ENCODE measurements at places on chromosomes 12 and 14.

DNA sequence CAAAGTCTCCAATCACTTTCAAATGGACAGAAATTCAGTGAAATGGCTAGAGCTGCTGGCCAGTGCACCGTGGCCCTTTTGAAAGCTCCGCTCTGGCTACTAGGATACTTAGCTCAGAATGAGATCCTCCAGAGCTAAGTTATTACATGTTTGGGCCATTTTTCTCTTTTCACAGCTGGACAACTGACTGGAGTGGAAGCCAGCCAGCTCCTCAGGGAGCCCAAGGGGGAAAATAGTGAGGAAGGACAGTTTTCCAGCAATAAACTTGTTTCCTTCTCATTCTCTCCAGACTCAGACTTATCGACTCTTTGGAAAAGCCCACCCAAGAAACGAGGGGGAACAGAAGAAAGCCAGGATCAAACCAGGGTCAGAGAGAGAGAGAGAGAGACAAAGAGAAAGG is 266.0 kb downstream of the KSR2 start:
- DNase-seq: no peak

DNA sequence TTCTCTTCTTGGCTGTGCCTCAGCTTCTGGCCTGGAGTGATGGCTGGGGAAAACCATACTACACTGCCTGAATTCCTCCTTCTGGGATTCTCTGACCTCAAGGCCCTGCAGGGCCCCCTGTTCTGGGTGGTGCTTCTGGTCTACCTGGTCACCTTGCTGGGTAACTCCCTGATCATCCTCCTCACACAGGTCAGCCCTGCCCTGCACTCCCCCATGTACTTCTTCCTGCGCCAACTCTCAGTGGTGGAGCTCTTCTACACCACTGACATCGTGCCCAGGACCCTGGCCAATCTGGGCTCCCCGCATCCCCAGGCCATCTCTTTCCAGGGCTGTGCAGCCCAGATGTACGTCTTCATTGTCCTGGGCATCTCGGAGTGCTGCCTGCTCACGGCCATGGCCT is at the start of gene OR10P1:
TSS of gene OR10P1 (plus strand) at position 40 of the 400 bp plus-strand sequence. CDS start at position 40, 0 bp downstream.
- no peak for DNase-seq

- no peak for DNase-seq
Measured at GRCh38 chr14:44396226-44396625, 110.9 kb downstream of the FSCB start.

GRCh38 chr12:51122844-51123243 is 39.4 kb upstream of the CSRNP2 start:
- DNase-seq: no peak

- DNase-seq: peak; percentile 73
Measured at GRCh38 chr12:50537538-50537919, 32.7 kb downstream of the DIP2B start.

DNA sequence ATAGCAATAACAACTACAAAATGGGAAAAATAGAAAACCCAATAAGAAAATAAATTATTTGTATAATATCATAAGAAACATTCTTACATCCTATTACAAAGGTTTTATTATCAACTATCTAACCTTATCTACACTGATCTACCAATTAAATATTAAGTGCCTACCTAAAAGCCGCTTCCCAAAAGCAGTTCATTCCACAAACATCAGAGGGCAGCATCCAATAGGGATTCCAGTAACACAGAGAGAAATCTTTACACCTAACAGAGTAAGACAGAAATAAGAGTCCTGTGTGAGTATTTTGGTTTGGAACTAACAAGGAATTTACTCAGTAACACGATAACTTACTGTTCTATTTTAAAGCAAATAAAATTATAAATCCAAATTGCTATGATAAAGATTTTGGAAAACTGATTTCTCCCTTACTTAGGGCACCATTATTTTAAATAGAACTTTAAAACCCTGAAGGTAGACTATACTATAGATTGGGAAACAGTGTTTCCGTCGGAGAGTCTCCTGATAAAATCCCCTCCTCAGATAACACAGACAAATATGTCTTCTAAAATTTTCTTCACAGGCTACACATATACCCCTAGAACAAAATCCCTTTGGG is 15.0 kb downstream of the GXYLT1 start:
- DNase-seq: peak; percentile 53

- no peak for DNase-seq
Measured at GRCh38 chr12:113246478-113247122, 25.3 kb downstream of the TPCN1 start.

- DNase-seq: no peak
Measured at GRCh38 chr12:109621901-109622364, 48.3 kb downstream of the MVK start.

DNA sequence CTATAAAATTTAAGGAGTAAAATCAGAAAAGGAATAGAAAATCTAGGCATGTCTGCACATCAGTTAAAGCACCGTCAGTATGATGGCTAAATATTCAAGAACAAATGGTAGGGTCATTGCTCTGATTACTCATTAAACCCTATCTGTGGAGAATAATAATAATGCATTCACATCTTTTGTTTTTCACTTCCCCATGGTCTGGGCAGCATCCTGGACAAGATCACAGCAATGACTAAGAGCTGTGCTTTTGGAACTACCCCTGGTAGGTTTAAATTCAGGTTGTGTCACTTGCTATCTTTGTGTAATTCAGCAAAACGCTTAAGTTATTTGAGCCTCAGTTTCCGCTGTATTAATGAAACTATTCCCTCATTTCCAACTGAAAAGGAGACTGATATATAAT is 33.1 kb downstream of the C12orf42 start:
- no peak for DNase-seq

DNA sequence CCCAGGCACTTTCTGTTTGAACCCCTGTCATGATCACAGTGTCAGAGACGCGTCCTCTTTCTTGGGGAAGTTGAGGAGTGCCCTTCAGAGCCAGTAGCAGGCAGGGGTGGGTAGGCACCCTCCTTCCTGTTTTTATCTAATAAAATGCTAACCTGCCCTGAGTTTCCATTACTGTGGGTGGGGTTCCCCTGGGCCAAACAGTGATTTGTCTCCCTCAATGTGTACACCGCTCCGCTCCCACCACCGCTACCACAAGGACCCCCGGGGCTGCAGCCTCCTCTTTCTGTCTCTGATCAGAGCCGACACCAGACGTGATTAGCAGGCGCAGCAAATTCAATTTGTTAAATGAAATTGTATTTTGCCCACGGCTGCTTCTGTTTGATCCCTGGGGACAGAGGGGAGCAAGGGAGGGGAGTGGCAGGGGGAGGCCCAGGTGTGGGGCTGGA is 5.1 kb downstream of the SHMT2 start:
- no peak for DNase-seq

- no peak for DNase-seq
Measured at GRCh38 chr12:7582796-7583195, 79.2 kb upstream of the CD163 start.

DNA sequence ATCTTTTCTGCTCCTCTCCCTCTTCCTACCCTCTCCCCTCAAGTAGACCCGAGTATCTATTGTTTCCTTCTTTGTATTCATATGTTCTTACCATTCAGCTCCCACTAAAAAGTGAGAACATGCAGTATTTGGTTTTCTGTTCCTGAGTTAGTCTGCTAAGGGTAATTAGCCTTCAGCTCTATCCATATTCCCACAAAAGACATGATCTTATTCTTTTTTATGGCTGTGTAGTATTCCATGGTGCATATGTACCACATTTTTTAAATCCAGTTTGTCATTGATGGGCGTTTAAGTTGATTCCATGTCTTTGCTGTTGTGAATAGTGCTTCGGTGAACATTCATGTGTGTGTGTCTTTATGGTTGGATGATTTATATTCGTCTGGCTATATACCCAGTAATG is 32.2 kb downstream of the CRADD start:
- no peak for DNase-seq

DNA sequence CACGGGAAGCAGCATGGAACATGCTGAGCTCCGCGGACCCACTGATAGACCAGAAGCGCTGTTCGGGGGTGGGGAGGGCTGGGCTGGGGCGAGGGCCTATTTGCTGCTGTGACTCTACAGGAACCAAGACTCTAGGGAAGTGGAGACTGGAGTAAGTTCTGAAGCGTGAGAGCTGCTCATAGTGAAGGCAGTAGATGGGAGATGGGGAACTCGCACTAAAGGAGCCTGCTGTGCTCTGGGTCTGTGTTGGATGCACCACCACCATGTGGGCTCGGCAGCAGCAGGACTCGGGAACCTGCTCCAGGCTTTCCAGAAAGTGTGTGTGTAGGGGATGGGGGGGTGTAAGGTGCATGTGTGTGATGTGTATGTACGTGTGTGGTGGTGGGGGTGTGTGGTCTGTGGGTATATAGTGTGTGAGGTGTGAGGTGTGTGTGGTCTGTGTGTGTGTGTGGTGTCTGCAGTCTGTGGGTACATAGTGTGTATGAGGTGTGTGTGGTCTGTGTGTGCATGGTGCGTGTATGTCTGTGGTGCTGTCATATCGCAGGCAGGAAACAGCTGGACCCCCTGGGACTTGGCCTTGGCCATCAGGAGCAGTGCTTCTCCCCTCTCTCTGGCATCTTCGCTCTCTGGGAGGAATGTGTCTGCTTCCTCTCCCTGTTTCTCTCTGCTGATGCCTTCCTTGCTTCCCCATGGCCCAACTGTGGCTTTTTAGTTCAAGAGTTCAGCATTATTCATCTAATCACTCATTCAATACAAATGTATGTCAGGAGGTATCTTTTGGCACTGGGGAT is 378.9 kb downstream of the FUT8 start:
- DNase-seq: peak; percentile 65

GRCh38 chr12:62720661-62721330 is 214.2 kb downstream of the PPM1H start:
- DNase-seq: peak; percentile 47

GRCh38 chr12:728781-729180 is 23.6 kb upstream of the WNK1 start:
- no peak for DNase-seq

DNA sequence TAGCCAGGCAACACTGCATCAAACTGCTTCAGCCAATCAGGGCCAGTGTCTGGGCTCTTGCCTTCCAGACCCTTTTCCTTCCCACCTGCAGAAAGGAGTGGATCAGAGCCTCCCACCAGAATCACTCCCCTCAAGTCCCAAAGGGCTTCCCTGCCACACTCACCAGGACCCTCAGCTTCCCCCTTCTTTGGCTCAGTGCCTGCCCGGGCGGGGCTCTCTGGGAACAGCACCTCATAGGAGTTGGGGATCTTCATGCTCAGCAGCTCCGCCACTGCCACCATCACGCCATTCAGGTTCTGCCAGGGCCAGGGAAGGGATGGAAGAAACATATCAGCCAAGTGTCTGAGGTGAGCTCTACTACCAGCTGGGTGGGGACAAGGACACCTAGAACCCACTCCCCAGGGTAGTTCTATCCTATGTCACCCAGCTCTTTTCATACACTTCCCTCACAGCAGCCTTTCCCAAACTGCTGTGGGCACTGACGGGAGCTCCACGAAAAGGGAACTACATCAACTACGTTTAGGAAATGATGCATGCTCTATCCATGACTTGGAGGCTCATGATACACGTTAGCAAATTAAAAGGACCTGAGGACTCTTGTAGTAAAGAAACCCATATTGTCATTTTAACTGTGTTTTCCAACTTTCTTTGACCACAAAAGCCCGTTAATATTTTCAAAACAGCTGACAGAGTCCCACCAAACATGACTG is 9.4 kb upstream of the PRKAG1 start:
- DNase-seq: no peak

DNA sequence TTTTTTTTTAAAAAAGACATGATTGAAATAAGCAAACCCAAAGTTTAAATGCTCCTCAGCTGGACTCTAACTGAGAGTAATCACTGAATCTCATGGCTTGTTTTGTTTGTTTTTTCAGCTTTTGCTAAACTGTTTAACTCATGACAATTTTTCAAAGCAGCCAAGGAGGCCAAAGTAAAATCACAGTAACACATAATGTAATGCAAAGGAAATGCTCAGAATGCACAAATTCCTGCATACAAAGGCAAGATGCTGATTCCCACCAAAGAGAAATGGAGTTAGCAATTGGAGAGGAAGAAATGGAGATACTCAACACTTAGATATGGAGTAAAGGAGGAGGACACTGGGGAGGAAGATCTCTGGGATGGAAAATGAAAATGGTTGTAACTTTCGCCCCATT is 126.2 kb upstream of the SOX5 start:
- no peak for DNase-seq

GRCh38 chr12:42119085-42119633 is 25.5 kb downstream of the GXYLT1 start:
- peak; percentile 66 for DNase-seq

DNA sequence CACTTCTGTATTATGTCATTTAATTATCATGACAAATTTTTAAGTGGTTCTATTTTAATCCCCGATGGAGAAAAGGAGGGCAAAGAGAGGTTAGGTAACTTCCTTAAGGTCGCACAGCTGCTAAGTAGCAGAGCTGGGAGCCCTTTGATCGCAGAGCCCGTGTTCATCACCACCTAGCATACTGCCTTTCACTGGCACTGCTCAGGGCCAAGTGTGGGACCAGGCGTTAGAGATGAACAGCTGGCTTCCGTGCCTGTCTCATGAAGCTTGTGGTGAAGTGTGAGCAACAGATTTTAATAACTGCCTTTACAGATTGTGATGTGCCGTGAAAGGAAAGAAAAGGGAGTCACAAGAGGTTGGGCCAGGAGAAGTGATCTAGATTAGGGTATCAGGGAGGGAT is 273.6 kb downstream of the AKAP6 start:
- peak; percentile 46 for DNase-seq

GRCh38 chr14:91149462-91149861 is 35.6 kb downstream of the DGLUCY start:
- peak; percentile 99 for DNase-seq

- DNase-seq: no peak
Measured at GRCh38 chr12:104652910-104653309, 196.2 kb downstream of the CHST11 start.

- peak; percentile 83 for DNase-seq
Measured at GRCh38 chr14:100306101-100306997, at the start of gene SLC25A29. TSS of gene SLC25A29 (minus strand) at chr14:100306444. CDS start at chr14:100306232, 212 bp downstream.

- no peak for DNase-seq
Measured at GRCh38 chr12:26845984-26846383, 13.0 kb upstream of the ITPR2 start.

DNA sequence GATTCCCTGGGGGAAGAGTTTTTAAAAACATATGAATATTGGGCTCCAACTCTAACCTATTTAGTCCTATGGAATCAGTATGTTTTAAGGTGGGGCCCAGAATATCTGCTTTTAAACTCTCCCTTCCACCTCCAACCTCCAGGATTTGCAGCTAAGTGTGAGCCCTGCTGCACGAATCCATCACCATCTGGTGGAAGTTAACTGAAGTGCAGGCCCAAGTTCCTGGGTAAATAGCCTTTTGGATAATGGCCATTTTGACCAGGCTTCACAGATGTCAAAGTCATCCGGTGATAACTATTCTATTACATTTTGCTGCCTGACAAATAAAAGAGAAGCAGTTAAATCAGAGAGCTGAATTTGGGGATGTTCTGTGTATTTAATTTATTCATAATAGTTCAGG is 58.1 kb upstream of the RMST start:
- DNase-seq: peak; percentile 0
